NCI-H2171 (cell line): ENCODE measurements at places on chromosomes 1 and 21.

- DNase-seq = no peak
Observed at GRCh38 chr21:45524756-45525152, 17.5 kb downstream of the SLC19A1 start.

GRCh38 chr21:31151156-31152045 lies 113.1 kb upstream of the KRTAP19-8 start:
- DNase-seq = no peak

DNA sequence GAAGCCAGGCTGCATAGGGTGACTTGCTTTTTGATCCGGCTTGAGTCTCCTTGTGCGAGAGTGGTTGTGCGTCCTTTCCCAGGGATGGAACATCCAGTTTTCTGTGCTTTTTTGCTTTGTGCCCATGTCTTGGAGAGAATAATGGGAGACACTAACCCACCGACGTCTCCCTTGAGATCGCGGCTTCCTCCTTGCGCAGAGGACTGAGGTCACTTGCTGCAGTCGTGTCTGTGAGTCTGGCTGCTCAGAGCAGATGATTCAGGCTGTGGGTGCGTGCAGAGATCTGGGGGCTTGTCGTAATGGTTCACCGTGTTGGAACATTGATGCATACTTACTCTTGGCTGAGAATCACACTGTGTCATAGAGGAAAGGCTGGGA lies 164.5 kb upstream of the CACNA1E start:
- DNase-seq = no peak

GRCh38 chr1:16146279-16147155 lies 9.4 kb downstream of the EPHA2 start:
- DNase-seq = no peak

DNA sequence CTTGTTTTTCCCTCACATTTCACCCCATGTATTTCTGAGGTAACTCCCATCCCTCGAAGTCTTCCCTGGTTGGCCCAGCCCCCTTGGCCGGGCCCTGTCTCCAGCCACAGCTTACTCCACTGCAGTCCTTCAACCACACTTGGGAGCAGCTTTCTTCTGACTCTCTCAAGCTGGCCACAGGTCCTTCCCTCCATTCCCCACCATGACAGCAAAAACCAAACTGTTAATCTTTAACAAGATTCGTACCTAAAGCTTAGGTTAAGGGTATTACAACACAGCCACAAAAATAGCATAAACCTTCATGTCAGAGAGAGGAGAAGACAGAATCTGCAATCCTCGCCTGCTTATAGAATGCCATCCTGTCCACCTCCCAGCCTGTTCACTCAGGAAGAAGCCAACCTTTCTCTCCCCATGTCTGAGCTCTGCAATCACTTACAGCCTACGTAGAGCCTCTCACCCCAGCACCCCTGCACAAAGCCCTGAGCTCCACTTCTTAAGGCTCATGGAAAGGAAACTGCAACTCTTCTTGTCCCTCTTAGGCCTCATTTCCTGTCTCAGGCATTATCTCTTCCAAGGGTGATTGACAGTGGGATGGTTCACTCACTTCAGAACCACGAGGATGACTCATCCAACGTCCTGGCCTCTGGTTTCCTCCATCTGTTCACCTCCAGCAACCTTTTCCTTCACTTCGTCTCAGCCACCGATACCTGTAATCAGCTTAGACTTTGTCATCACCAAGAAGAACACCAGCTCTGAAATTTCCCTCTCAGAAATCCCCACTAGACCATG lies 72.8 kb downstream of the CD2 start:
- peak; percentile 34 for DNase-seq

GRCh38 chr1:173122958-173123852 lies 72.5 kb upstream of the TNFSF18 start:
- no peak for DNase-seq

DNA sequence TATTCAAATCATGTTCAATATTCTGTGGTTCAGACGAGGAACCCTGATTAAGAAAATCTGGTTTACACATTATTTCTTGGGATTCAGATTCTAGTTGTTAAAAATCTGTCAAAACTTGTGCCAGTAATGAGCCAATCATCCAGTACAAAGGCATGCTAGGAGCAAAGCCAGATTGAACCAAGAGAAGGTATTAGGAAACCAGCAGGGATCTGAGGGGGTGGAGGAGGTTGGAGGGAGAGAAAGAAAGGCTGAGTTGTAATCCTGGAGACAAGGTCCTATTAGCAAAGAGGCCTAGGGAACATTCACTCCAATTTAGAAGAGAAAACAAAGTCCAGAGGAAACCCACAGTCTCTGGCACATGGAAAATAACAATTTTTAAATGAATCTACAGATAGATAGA lies 352.9 kb downstream of the LTN1 start:
- no peak for DNase-seq

- no peak for DNase-seq
Observed at GRCh38 chr1:94661431-94661932, 119.9 kb upstream of the F3 start.

DNA sequence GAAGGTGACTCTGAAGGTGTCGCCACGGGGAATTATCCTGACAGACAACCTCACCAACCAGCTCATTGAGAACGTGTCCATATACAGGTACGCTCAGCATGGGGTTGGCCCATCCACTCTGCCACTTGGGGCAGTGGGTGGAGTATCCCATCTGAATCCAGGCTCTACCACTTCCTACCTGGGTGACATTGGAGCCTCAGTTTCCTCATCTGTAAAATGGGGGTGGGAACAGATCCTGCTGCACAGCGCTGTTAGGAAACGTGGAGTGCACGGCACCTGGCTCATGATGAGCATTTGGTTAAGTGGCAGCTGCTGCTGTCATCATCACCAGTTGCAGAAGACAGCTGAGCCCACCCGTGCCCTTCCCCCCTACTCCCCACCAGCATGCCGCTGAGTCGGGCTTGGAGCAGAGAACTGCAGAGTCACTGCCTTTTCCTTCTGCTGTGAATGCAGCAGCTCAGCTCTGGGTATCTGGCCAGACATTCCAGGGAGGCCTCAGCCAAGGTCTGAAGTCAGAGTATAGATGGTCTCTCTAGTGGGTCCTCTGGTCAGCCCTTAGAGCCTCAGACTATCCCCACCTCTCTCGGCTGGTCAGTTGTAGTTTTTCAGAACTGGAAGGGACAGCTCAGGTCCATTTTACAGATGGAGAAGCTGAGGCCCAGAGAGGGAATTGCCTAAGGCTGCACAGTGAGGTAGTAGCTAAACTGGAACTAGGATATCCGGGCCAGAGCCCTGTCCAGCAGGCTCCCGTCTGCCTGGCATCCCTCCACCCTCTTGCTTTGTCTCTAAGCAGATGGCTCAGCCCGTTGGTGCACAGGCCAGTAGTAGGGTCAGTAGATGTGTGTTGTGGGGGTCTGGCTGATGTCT lies 11.7 kb downstream of the LDLRAP1 start:
- peak; percentile 22 for DNase-seq

DNA sequence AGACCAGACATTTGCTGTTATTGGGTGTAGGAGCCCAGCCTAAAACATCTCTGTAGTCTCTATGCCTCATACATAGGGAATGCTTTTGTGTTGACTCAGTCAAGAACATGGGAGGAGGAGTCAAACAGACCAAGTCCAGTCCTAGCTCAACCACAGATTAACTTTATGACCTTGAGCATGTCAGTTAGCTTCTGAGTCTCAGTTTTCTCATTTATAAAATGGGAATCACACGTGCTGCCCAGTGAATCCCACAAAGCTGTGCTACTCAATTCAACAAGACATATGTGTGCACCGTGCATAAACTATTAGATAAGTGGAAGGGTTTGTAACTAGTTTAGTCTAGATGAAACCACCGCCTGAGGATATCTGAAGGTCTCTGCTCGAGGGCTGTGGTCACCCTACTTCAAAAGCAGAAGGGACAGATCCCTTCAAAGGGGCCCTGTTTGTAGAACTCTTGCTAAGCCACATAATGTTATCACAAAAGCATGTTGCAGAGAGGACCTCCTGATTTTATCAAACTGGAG lies 109.5 kb upstream of the NFIA start:
- no peak for DNase-seq

GRCh38 chr1:7940745-7941436 lies at the start of gene TNFRSF9:
TNFRSF9 (minus strand) TSS chr1:7940839; CDS start chr1:7939994, 845 bp downstream.
- DNase-seq = no peak

GRCh38 chr1:64495878-64496277 lies 25.9 kb downstream of the CACHD1 start:
- no peak for DNase-seq

DNA sequence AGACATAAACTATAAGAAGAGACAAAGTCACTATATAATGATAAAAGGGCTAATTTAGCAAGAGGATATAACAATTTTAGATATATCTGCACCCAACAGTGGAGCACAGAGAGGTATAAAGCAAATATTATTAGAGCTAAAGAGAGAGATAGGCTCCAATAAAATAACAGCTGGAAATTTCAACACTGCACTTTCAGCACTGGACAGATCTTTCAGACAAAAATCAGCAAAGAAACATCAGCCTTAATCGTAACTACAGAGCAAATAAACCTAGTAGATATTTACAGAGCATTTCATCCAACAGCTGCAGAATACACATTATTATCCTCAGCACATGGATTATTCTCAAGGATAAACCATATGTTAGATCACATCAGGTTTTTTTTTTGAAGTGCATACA lies 642.9 kb downstream of the AMY1C start:
- no peak for DNase-seq

DNA sequence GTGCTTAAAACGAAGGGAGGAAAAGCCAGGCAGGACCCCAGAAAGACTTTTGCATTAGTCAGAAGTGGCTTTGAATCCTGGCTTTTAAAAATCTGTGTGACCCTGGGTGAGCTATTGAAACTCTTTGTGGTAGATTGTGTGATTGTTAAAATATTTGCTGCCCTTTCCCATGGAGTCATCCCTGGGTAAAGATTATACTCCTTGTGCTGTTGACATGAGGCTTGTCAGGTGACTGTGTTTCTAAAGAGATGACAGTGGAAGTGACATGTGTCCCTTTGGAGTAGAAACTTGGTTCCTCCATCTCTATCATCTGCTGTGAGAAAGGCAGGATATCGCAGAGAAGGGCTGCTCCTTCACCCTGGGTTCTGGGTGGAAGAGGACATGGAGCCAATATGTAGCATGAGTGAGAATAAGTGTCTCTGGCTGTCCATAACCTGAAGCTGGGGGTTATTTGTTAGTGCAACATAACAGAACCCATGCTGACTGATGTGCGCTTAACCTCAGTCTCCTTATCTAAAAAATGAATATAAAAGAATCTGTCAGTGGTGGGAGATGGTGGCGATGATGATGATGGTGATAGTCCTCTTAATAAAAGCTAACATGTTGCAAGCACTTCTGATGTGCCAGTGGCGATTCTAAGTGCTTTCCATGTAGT lies 187.6 kb downstream of the RHOU start:
- no peak for DNase-seq

DNA sequence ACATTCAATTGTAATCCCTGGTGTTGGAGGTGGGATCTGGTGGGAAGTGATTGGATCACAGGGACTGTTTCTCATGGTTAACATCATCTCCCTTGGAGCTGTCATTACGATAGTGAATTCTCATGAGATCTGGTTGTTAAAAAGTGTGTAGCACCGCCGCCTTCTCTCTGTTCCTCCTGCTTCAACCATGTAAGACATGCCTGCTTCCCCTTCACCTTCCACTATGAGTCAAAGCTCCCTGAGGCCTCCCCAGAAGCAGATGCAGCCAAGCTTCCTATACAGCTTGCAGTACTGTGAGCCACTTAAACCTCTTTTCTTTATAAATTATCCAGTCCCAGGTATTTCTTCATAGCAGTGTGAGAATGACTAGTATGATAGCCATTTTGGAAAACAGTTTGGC lies 30.1 kb upstream of the TRIM62 start:
- DNase-seq = no peak

DNA sequence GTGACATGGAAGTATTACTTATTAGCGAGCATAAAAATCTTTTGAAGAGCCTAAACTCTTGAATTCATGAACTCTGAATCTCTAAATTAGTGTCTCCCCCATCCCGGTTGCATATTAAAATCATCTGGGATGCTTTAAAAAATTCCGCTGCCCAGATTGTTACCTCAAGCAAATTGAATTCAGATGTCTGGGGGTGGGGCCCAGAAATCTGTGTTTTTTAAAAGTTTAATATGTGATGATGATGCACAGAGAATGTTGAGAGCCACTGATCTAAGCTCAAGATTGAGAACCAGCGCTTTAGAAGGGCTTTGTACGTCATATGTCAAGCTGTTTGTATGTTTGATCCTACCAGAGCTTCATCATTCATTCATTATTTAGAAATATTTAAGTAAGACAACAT lies 446.8 kb downstream of the NUF2 start:
- no peak for DNase-seq

DNA sequence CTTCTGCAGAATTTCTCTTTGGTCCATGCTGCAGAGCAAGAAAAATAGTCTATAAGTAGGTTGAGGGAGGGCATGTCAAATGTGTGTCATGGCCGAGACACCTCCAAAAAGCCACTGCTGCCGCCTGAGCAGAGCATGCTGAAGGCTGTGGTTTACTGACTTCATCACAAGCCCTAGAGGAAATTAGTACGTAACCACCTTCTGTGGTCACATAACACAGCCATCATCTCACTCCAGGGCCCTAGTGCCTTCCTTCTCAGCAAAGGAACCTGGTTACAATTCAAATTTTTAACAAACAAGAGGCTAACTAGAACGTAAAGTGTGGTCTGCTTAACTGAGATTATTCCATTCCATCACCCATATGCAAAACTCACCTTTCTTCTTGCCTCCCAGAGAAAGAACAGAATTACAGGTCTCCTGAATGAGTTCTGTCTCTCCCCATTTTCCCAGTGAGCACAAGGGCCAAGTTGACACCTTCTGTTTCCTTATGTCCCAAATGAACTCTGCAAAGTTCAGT lies at the start of gene PTPN22:
Gene PTPN22, minus strand, starts transcription at position 116 of the 517 bp plus-strand sequence.
- DNase-seq = no peak

DNA sequence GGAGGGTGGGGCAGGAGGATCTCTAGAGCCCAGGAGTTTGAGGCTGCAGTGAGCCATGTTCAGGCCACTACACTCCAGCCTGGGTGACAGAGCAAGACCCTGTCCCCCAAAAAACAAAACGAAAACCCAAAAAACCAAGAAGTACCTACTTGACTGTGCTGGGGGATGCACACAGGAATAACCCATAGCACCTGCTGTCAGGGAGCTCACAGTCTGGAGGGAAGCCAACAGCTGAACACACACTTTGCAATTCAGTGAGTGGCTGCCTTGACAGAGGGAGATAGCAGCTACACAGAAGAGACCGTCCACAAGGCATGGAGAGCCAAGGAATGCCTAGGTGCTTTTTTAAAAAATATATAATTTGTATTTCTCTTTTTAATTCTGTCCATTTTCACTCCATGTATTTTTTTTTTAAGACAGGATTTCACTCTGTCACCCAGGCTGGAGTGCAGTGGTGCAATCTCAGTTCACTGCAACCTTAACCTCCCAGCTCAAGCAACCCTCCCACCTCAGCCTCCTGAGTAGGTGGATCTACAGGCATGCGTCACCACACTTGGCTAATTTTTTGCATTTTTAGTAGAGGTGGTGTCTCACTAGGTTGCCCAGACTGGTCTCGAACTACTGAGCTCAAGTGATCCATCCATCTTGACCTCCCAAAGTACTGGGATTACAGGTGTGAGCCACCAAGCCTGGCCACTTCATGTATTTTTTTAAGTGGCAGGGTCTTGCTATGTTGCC lies 68.7 kb downstream of the NID1 start:
- peak; percentile 12 for DNase-seq
